ENCODE measurements at places on chromosomes 12 and 14. TPM values are rescaled to one million over a fixed set of nuclear protein-coding genes. Genes with fewer than 3 reads are reported as not detected.

- H3K36me3 ChIP-seq: no peaks in the 10 kb centered on the region
- no peaks in the 10 kb centered on the region for H3K27me3 ChIP-seq
- no peaks in the 10 kb centered on the region for H3K4me1 ChIP-seq
- no peak overlapping the region for H3K27ac ChIP-seq
Measured at GRCh38 chr12:21998295-21998694, 47.7 kb upstream of the CMAS start.

DNA sequence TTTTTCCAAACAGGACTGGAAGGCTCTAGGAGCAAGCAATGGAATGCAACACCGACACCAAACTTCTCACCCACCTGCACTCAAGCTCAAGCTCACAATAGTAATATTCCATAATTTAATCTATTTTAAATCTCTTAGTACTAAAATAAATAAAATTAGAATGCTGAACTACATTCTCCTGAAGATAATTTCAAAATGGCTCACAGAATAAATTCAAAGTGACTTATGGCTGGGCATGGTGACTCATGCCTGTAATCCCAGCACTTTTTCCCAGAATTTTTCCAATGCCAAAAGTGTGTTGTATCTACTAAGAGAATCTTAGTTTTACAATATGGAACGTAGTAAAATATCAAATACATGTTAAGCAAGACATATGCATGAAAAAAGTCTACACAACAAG, 31.5 kb downstream of the DUSP16 start:
- H3K27me3 ChIP-seq: no peaks in the 10 kb centered on the region
- H3K27ac ChIP-seq: no peak overlapping the region
- peaks cover 3% of the 10 kb centered on the region for H3K36me3 ChIP-seq

GRCh38 chr14:93089521-93090269, 26.0 kb downstream of the ITPK1 start:
- no peak overlapping the region for H3K4me3 ChIP-seq
- peaks cover 26% of the 10 kb centered on the region for H3K4me1 ChIP-seq
- H3K27me3 ChIP-seq: no peaks in the 10 kb centered on the region

- no peak for DNase-seq
- H3K4me1 ChIP-seq: no peaks in the 10 kb centered on the region
- no peaks in the 10 kb centered on the region for H3K27me3 ChIP-seq
- H3K36me3 ChIP-seq: peaks cover 3% of the 10 kb centered on the region
- no peak overlapping the region for H3K4me3 ChIP-seq
- H3K27ac ChIP-seq: no peak overlapping the region
Measured at GRCh38 chr12:26335651-26336050, 140.3 kb downstream of the SSPN start.

GRCh38 chr12:93657071-93657470, 20.1 kb upstream of the CRADD start:
- H3K4me3 ChIP-seq: no peak overlapping the region
- H3K36me3 ChIP-seq: no peaks in the 10 kb centered on the region
- H3K4me1 ChIP-seq: no peaks in the 10 kb centered on the region
- H3K27me3 ChIP-seq: no peaks in the 10 kb centered on the region

DNA sequence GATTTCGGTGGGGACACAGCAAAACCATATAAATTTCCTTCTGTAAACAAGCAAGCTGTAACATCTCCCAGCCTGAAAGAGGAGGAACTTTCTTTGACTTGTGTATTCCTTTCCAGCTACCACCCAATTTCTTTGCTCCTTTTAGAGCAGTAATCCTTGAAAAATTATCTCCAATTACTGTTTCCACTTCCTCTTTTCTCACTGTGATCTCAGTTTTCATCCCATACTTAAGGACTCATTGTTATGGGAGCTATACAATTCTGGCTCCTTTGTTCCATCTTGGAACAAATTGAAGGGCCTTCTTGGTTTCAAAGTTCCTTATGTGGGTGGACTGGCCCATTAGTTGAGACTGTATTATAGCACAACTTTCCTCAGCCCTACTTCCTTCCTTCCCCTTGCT, 152.6 kb downstream of the AKAP6 start:
- H3K27me3 ChIP-seq: no peaks in the 10 kb centered on the region
- no peak for DNase-seq
- H3K4me1 ChIP-seq: no peaks in the 10 kb centered on the region

DNA sequence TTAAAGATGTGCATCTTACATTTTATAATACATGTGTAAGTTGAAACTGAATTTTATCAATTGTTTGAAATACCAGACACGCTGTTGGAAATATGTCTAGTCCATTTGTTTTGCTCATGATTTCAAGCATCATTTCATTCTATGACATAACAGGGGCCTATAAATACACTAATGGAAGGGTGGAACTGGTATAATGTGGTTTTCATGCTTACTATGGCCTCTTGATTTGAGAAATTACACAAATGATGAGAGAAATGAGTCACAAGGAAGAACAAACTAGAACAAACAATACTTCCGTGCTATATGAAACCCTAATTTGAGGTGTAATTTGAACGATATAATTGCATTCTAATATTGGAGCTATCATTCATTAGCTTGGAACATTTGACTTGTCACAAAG, 663.4 kb downstream of the SLC16A7 start:
- no peaks in the 10 kb centered on the region for H3K4me1 ChIP-seq
- no peaks in the 10 kb centered on the region for H3K36me3 ChIP-seq
- no peaks in the 10 kb centered on the region for H3K27me3 ChIP-seq
- no peak overlapping the region for H3K27ac ChIP-seq

TMEM132D gene
- not detected for total RNA-seq

Data from upper lobe of left lung (tissue), 6 donors.